ENCODE measurements at places on chromosomes 12 and 14.

DNA sequence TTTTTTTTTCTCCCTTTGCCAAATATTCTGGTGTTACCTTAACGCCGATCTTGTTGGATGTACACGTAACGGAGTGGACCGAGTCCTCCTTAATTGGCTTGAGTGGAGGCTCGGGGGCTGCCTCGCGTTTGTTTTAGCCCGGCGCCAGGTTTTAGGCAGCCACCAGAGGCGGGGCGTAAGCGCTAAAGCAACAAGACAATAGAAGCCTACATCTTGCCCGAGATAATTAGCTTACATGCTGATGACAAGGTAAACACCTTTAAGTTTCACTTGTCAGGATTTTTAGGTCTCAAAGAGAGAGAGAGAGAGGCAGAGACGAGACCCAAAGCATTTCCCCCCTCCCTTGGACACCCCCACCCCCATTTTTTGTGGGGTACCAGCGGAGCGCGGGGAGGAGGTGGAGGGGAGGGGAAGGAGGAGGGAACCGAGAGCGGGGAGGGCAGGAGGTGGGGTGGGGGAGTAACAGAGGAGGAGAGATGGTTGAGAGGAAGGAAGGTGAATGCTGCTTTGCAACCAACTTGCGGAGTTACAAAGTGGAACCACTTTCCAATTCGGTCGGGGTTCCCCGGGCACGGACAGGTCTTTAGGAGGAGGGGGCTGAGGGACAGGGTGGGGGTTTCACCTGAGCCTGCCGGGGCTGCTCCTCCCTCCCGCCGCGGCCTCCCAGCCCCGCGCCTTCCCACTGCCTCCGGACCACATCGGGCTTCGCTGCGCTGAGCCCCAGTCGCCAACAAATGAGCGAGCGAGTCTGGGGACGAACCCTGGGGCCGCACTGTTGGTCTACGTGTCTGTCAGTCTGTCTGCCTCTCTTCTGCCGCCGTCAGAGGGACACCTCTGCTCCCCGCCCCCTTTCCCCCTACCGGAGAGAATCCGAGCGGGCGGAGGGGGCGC, at the start of gene NKX2-1:
NKX2-1 (minus strand) TSS at position 802 of the 891 bp plus-strand sequence; CDS start at position 699, 103 bp downstream.
- DNase-seq, result no peak

DNA sequence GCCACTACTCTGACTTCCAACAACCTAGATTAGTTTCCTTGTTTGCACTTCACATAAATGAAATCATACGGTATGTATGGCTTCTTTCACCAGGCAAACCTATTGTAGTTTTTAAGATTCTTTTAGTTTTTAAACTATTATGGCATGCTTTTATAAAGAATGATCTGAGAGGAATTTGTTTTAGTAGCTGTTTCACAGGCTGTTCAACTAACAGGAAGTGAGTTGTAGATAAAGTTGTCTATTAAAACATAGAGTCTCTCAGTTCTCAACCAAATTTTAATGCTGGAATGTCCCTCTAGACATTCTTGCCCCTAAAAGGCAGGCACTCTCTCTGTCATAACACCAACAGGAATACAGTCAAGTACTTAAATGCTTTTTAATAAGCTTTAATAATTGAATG, 102.7 kb upstream of the DACT1 start:
- no peak for DNase-seq

DNA sequence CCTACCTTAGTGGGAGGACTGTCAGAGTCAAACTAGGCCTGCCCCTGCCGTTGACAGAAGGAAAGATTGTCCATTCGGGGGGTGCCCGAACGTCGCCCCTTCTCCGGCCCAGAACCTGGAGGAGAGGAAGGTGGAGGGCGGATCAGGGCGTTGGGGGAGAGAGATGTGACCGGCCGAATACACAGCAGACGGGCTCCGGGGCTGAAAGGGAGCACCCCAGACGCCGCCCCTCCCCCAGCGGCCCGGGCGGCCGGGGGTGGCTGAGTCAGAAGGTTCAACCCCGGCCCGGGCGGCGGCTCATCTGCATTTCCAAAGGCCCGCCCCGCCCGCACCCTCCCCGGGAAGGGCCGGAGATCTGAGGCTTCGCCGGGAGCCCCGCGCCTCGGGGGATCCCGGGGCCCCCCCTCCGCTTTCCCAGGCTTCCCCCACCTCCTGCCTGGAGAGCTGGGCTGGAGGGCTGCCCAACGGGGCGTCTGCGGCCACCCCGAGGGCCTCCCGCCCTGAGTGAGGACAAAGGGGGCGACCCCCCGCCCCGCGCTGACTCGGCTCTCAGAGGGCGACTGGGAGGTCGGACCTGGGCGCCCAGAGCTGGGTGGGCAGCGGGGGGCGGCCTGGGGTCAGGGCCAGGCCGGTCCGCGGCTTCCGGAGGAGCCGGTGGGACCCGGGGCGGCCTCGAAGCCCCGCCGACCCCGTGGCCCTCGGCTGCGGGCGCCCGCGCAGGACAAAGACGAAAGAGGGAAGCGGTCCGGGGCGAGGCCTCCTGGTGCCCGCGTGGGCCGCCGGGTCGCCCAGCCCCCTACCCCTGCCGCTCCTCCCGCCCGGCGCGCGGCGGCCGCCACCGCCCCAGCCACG, 3.7 kb upstream of the SETD1B start:
- peak; percentile 70 for DNase-seq

DNA sequence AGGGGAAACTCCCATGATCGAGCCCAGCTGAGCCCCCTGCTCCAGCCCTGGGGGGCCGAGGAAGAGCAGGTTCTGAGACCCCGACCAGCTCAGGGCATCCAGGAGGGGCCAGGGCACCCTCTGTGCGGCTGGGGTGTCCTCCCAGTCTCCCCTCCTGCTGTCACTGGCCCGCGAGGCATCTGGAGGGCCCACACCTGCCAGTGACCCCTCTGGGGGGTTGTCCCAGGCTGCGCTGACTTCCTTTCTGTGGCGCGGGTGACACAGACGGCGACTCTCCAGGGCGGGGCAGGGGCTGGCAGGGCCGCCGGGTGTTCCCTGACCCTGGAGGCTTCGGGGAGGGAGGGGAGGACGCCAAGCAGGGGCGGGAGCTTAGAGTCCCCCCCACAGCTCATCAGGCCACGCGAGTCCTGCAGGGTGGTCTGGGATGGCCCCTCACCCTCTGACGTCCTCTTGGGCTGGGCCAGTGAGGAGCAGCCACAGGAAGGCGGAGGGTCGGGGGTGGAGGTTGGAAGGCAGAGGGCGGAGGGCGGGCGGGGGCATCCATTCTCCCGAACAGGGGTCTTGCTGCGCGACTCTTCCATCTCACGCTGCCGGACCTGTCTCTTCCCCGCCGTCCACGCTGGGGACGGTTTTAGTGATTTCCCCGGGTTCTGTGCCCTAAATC, 38.6 kb upstream of the FBRSL1 start:
- no peak for DNase-seq

DNA sequence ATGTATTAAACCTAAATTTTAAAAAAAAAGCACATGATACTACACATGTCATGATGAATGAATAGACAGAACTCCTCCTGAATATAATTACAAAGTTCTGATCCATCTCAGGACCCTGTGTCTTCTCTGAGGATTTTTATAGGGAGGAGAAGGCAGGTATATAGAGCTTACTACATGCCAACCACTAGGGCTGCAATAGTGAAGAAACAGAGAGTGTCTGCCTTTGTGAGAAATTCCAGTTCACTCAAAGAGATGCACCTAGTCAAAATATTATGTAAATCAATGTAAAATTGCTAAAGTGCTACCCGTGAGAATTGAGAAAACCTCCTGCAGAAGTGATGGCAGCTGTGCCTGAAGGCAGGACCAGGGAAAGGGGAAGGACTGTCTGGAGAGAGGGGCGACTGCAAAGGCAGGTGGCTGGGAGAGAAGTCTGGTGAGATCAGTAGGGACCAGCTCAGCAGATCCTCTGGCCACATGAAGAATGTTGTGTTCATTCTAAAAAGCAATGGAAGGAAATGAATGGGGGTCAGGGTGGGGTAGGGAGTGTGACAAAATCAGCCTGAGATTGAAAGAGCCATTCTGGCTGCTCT, 15.1 kb downstream of the ABHD4 start:
- no peak for DNase-seq

GRCh38 chr12:118312578-118312977, 60.1 kb downstream of the TAOK3 start:
- DNase-seq, result no peak

GRCh38 chr12:5588176-5588575, 156.3 kb downstream of the NTF3 start:
- no peak for DNase-seq

DNA sequence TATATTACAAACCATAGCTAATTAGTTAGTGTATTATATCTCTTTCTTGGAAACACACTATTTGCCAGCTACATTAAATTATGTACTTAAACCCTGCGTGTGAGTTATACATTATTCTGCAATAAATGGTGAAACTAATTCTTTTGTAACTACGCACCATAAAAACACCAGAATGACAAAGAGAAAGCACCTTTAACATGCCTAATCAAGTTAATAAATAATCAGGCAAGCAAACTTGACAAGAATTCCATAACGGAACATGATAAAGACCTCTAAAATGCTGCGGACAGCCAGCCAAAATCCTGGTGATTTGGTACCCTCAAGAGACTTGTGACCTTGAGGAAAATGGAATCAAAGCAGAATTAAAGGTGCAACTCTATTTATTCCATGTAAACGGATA, 375.3 kb upstream of the KITLG start:
- no peak for DNase-seq

DNA sequence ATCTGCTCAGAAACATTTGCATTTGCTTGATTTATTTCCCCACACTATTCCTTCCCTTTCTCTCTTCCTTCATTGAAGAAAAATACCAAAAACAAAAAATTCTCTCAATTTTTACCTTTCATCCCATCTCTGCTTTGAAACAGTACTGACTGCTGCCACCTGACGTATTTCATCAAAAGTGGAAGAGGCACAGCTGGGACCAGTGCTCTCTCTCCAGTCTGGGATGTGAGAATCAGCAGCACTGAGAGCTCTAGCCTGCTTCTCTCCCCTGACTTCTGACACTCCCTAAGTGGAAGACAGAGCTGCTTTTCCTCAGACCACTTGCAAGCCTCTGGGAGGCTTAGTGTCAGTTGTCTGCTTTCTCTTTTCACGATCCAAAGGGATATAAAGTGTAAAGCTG, 36.9 kb downstream of the TTLL5 start:
- DNase-seq, result no peak

GRCh38 chr12:11833174-11833895, 183.9 kb downstream of the ETV6 start:
- no peak for DNase-seq

DNA sequence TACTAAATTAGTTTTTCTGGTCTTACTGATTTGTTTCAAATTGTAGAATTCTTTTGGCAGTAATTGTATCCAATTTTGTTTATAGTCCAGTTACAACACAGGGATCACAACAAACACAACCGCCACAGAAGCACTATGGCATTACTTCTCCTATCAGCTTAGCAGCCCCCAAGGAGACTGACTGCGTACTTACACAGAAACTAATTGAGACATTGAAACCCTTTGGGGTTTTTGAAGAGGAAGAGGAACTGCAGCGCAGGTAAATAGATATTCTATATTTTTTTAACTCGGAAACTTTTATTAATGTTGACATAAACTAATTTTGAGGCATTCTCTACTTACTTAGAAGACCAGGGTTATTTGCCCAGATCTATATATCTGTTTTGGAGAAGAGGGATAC, 17.8 kb downstream of the PAPOLA start:
- no peak for DNase-seq

- DNase-seq, result no peak
Measured at GRCh38 chr12:18868717-18869116, 130.8 kb downstream of the CAPZA3 start.

DNA sequence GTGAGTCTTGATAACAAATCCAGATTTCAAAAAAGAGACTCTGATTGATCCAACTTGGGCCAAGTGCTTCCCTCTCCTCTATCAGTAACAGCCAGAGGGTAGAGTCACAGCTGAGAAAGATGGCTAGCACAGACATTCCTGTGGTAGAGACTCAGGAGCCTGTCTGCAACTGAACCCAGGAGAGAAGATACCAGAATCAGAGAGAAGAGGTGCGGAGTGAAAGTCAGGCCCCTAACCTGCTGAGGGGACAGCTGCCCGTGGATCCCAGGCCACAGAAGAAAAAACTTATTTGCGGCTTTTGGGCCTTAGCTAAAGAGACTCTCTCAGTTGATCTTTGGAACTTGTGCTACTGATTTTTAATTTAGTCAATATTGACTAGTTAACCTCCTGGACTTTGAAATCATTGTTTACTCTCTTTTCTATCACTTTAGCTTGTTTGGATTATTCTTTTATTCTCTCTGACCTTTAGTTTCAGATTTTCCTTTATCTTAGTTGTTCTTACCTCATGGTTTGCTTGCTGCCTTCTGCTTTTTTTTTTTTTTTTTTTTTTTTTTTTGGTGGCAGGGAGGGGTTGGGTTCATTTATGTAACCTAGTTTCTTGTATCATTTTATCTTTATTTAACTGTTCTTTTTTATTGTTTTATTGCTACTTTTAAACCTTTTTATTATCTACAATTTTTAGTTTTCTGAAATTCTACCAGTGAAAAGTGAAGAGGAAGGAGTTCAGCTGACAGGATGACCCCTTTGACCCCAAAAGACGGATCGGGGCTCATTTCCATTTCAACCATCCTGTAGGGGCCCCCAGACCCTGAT, 154.9 kb upstream of the KRR1 start:
- no peak for DNase-seq

- no peak for DNase-seq
Measured at GRCh38 chr14:99094901-99095300, 177.1 kb downstream of the BCL11B start.

DNA sequence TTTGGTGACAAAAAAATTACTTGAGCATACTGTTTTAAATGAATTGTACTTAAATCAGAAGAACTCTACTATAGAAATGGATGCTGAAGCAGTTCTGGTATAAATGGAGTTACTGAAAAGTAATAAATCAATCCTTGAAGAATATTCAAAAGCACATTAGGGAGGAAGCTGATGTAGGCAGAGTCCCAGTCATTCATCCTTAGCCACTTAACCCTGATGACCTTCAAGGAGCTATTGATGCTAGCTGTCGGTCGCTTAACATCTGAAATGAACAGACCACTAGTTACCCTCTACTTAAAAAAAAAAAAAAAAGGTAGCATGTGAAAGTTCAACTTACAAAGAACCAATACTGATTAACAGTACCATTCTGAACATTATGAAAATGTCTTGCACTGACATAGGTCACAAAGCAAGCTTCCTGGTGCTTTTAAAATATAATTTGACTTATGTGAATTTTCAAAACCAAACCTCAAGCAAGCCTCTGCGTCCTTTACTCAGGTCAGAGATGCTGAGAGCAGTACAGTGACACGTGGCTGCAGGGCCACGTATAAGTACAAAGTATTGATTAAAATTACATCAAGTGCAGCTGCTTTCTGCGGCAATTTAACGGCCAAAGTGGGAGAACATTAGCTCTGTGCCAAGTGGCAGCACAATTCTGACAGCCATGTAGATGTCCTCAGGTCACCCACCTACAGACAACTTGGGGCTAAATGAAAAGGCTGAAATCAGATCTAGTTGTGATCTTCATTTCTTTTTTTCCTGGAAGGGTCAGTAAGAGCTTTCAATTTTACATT, 18.1 kb downstream of the PPM1H start:
- no peak for DNase-seq

DNA sequence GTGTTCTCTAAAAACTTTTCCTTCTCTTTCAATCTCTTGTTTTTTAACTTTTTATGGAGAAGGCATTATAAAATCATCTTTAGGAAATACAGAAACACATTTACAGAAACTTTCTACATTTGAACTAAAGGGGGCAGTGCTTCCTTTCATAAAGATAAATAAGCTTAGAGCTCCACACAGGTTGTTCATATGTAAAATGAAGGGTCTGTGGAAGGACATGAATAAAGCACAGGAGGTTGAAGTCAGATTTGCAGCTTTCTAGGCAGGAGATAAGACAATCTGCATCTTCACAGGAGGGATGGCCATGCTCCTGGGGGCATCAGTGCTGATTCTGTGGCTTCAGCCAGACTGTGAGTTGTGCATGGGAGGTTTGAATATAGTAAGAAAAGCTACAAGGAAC, 426.0 kb downstream of the DAD1 start:
- no peak for DNase-seq

Data from stimulated activated CD8-positive, alpha-beta memory T cell treated with anti-CD3 and anti-CD28 coated beads, Interleukin-12 subunit alpha, Interleukin-12 subunit beta, amount 100 ng/mL, for 4 hours (primary cell).